Stimulated activated CD4-positive, alpha-beta T cell treated with anti-CD3 and anti-CD28 coated beads, TNF-alpha, amount 100 ng/mL, for 4 hours (primary cell): ENCODE measurements at places on chromosomes 3 and 15.

- no peak for DNase-seq
Measured at GRCh38 chr3:153273217-153273616, 111.2 kb downstream of the RAP2B start.

GRCh38 chr3:69129531-69129930 is 7.1 kb upstream of the LMOD3 start:
- no peak for DNase-seq

DNA sequence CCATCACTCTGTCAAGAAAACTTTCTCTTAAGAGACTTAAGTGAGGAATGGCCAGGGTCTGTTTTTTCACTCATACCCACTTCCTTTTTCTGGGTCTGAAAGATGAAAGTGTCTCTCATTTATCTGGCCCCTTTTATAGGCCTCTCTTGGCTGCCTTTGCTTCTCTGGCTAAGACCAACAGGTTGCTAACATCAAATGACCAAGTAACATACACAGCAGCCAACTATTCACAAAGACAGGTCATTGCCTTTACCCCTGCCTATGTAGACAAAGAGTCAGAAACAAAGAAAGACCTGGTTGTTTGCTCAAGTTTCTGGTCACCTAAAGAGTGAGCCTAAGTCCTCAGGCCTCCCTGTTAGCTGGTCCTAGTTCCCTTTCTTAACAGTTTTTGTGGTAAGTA is 24.0 kb upstream of the CSTA start:
- DNase-seq, result no peak

- DNase-seq, result no peak
Measured at GRCh38 chr3:32261545-32261944, 23.1 kb downstream of the CMTM8 start.

- DNase-seq, result no peak
Measured at GRCh38 chr15:22827125-22827524, 11.3 kb upstream of the NIPA2 start.

- no peak for DNase-seq
Measured at GRCh38 chr15:36519067-36519466, 60.4 kb upstream of the CDIN1 start.

GRCh38 chr15:52730173-52730572 is 51.0 kb upstream of the ATOSA start:
- DNase-seq, result peak; percentile 2
